ENCODE measurements at places on chromosomes 2 and 18.

DNA sequence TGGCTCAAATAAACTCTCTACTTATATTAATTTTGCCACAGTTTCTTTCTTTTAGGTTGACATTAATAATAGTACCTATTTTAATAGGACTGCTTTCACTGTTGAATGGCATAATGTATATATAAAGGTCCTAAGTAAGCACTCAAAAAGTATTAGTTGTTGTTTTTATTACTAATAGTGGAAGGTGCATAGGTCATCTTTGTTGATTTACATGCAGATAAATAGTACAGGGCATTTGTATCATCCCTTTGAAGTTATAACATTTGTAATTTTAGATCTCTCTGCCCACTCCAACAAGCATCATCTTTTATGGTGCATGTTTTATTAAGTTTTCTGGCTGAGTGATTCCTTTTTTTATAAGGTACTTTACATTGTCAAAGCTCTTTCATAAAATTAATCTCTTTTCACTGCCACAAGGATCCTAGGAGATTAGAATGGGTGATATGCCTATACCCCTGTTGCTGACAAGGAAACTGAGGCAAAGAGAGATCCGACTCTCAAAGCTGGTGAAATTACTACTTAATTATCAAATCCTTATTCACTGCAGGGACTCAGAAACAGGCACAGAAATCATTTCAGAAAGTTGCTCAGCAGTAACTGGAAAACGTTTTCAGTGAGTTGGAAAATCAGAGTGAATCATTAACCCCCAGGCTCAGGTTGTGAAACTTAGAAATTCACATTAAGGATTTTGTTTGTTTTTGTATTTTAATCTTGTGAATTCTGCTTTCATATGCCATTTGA is 299.6 kb downstream of the AGPS start:
- no peak for DNase-seq

GRCh38 chr2:46537624-46538295 is 58.4 kb downstream of the TMEM247 start:
- DNase-seq: no peak

- no peak for DNase-seq
Observed at GRCh38 chr2:50952596-50952995, 79.3 kb downstream of the NRXN1 start.

GRCh38 chr18:44758861-44759631 is 78.4 kb downstream of the SETBP1 start:
- peak; percentile 30 for DNase-seq

- DNase-seq: no peak
Observed at GRCh38 chr2:85504778-85505261, 34.1 kb upstream of the MAT2A start.

GRCh38 chr18:73793386-73793785 is 354.2 kb downstream of the FBXO15 start:
- DNase-seq: no peak

GRCh38 chr2:57402755-57403154 is 643.9 kb upstream of the VRK2 start:
- DNase-seq: no peak

- peak; percentile 4 for DNase-seq
Observed at GRCh38 chr18:31555971-31556747, 35.5 kb upstream of the TTR start.

- no peak for DNase-seq
Observed at GRCh38 chr18:73962256-73962655, 185.4 kb downstream of the FBXO15 start.

- DNase-seq: no peak
Observed at GRCh38 chr2:120287183-120288015, 34.7 kb downstream of the RALB start.

- DNase-seq: no peak
Observed at GRCh38 chr2:128591861-128592822, 273.5 kb upstream of the HS6ST1 start.

GRCh38 chr2:157193461-157193860 is 64.0 kb upstream of the GALNT5 start:
- DNase-seq: no peak

DNA sequence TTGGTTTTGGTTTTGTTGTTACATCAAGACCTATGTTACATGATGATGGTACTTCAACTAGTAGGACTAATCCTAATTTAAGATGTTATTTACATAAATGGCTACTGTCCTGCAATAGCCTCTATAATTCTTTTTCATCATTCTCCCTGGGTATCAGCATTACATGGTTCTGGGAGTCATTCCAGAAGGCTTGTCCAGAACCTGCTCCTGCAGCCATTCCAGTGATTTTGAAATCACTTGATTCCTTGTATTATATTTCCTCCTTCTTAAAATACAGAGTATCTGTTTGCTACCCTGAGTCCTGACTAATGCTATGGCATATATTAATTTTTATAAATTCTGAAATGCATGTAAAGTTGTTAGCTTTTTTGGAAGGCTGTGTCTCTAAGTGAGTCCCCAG is 400.5 kb upstream of the MEIS1 start:
- no peak for DNase-seq
